Dermis lymphatic vessel endothelial cell (primary cell): ENCODE measurements at places on chromosomes 16 and 17. TPM values are rescaled to one million over a fixed set of nuclear protein-coding genes. Genes with fewer than 3 reads are reported as not detected.

The HOXB13 gene
- total RNA-seq: not detected in 2 replicates

The DNAAF8 gene
- total RNA-seq: 0.17 and 0.33 TPM in 2 replicates

The ZPBP2 gene
- total RNA-seq: not detected in 2 replicates

The SLC52A1 gene
- under 0.01 and 0.17 TPM in 2 replicates for total RNA-seq

The GLIS2 gene
- total RNA-seq: 0.43 and 0.54 TPM in 2 replicates

The KRTAP3-2 gene
- total RNA-seq: not detected in 2 replicates

The PRSS27 gene
- total RNA-seq: 0.22 and 0.26 TPM in 2 replicates
